ENCODE measurements at places on chromosomes 7 and 10.

DNA sequence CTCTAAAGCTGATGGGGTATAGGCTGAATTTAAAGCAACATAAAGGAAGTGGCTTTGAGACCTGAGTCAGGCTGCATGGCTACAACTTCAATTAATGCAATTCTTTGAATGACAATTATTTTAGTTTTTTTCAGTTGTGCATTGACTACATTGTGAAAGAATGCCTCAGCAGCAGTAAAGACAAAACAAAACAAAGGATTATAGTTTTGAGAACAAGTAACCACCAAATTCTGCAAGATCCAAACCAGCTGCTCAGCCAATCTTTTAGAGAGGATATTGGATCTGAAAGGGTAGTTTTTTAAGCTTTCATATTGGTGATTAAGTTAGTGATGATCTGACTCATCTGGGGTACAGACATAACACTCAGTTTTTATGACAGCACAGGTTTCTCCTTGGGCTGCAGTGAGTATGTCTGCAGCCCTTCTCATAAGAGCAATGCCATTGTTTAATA lies 40.6 kb upstream of the ABCA13 start:
- DNase-seq, result peak; percentile 78

DNA sequence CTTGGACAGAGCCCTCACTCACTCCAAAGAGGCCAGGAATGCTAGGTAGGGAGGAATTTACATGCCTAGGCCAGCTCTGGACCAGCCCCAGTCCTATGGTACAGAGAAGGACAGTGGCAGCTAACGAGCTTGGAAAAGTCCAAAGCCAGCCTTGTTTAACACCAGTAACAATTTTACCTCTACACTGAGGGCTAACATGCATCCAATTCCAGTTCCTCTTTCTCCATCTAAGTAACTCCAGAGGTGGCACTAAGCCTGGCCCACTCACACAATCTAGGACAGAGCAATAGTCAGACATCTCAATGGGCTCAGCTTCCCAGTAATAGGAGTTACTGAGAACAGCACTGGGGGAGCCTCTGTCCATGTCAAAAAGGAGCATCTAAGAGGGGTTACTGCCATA lies 5.7 kb upstream of the LCOR start:
- DNase-seq, result no peak

DNA sequence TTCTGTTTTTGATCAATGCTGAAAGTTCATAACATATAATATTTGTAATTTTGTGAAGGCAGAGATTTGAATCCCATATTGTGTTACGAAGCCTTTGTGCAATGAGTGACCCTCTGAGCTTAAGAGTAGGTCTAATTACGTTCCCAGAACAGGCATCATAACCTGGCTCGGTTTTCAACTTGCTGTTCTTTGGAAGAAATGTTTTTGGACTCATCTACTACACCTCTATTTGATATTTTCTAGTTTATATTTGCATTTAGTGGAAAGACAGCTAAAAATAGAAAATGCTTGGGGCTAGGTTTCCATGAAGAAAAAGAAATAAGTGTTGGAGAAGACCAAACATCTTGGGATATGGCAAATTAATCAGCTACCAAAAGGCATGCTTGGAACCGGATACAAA lies 234.8 kb downstream of the AGMO start:
- DNase-seq, result no peak

GRCh38 chr7:22460363-22460988 lies 39.5 kb downstream of the STEAP1B start:
- no peak for DNase-seq

DNA sequence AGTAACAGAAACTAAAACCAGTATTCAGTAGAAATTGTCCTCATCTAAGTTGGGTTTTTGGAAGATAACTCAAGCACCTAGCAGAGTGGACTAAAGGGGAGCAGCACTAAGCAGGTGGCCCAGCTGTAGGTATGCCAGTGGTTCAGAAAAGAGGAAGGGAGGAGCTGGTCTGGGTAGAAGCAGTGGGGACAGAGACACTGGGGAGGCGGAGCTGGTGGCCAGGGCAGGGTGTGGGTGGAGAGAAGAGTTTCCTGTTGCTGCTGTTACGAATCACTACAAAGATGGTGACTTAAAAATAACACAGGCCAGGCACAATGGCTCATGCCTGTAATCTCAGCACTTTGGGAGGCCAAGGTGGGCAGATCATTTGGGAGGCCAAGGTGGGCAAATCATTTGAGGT lies 136.2 kb downstream of the WDR11 start:
- DNase-seq, result no peak

DNA sequence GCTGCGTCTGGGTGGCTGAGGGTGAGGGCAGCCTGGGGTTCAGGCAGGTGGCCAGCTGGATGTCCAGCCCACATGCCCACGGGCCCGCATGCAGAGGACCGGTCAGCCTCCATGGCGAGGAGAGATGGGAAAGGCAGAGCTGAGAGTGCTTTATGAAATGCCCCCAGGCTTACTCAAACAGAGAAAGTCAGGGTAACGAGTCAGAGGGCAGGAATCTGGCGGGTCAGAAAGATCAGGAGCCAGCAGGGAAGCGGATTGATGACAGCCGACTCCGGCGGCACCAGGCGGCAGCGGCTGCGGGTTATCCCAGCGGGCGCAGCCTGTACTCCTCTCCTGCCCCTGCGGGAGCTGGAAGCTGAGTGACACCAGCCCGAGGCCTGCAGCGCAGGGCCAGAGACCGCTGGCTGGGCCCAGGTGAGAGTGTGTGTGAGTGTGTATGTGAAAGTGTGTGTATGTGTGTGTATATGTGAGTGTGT lies 13.4 kb downstream of the SLC13A4 start:
- no peak for DNase-seq

DNA sequence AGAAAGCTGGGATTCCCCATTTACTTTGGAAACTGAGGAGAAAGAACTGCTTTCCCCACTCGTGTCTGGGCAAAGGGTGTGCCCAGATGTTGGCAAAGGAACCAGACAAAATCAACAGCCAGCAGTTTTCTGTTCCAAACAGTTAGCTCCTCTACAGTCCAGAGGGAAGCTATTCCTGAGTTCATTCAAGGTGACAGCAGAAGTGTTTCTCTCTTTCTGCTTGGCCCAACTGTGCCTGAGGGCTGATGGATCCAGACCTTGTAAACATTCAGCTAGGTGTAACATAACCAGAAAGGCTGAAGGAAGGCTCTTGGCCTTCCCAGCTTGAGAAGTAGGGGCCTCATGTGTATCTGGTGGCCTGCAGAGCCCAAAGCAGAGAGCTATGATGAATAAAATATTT lies 7.0 kb upstream of the ALDH18A1 start:
- no peak for DNase-seq

- DNase-seq, result no peak
Measured at GRCh38 chr7:70229242-70229641, 631.0 kb downstream of the AUTS2 start.

DNA sequence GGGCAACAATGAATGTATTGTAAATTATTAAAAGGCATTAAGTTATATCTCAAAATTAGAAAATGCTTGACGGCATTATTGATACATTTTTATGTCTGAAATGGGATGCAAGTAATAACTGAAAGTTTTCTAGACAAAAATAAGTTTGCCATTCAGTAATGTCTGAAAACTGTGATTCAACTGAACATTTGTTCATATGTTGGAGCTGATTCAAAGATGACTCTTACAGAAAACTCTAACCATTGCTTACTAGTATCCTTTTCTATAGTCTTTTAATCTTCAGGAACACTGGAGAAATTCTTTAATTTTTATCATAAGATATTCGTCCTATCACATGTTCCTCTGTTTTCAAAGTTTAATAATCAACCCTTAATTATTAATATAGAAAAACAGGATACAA lies 71.1 kb upstream of the TFEC start:
- no peak for DNase-seq

DNA sequence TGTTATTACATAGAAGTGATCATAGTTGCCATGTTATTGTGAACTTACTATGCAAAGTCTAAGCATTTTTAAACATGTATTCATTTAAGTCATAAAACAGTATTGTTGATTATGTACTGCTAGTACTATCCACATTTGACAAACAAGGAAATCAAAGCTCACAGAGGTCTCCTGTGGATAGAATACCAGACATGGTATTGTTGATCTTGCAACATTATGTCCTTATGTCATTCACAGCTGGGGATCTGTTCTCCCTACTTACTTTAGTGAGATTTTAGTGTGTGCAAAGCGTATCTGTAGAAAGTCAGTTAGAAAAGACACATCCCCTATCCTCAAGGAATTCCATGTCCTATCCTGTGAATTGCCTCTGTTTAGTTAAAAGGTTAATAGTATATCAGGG lies 106.1 kb downstream of the SND1 start:
- DNase-seq, result no peak

DNA sequence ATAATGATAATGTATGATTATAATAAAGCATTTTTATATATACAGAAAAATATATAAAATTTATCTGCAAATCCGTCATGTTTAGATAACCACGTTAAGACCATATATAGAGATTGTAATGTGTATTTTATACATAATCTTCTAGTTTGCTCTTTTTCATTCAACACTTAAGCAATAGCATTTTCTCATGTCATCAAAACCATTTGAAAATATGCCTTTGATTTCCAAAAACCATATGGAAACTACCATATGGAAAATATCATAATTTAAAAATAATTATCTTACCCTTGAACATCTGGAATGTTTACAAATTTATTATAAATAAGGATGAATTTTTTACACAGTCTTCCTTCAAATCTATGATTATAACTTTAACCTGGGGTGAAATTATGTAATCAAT lies 250.4 kb upstream of the NPSR1 start:
- no peak for DNase-seq

DNA sequence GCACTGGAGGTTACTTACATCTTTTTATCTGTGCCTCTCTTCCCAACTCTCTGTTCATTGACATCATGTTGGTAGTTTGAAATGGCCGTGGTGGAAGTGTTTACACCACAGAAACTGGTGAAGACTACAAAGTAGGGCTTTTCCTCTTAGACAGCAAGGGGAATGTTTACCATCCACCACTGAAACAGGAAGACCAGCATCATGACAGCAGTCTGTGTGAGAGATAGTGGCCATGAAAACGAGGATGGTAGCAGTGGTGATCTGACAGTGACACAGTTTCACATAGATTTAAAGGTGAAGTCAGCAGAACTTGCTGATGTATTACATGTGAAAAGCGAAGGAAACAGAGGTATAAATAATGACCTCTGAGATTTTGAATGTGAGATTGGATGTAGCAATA lies 115.7 kb downstream of the CCDC71L start:
- DNase-seq, result peak; percentile 21

- no peak for DNase-seq
Measured at GRCh38 chr10:60093317-60093716, 187.0 kb upstream of the CCDC6 start.

DNA sequence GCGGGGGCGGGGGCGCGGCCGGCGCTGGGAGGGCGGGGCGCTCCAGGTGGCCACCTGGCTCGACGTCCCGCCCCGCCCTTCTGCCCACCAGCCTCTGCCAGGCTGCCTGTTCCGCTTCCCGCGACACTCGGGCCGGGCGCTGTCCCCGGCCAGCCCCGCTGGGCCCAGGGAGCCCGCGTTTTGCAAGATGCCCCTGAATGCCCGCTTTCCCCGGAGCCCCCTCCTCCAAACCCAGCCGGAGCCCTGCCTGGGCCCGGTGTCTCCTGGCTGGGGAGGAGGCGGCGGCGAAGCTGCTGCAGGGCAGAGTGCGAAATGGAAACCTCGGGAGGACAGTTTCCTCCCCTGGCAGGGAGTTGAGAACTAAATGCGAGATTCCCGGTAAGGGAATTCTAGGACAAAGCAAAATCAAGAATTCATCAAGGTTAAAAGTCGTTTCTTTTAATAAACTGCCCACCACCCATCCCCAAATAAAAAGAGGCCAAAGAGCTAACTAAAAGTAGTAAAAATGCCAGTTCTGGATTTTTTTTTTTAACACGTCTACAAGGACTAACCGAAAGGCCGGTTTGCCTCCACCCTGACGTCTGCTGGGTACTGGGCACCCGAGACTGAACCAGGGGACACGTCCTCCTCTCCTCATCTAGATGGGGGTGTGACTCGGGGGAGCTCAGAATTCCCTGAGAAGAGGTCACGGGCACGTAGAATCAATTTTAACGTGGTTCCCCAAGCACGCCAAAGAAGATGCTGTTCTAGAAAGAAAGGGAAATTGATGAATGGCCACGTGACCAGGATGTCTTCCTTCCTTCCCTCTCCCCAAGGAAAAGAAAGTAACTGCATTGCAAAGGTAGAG lies 200.4 kb upstream of the NFE2L3 start:
- no peak for DNase-seq

DNA sequence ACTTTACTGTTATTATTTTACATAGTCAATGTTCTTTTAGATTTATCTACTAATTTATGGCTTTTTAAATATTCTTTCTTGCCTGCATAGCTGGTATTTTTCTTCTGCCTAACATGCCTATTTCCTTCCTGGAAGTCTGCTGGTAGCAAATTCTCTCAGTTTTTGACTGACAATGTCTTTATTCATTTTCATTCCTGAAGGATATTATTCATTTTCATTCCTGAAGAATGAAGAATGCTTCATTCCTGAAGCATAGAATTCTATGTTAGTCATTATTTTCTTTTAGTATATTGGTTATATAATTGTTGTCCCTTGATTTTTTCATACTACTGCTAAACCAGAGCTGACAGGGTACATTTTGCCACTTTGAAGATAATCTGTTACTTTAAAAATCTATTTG lies 41.8 kb downstream of the TMEM168 start:
- no peak for DNase-seq

GRCh38 chr7:111763221-111763801 lies 201.0 kb upstream of the IMMP2L start:
- no peak for DNase-seq

- DNase-seq, result no peak
Measured at GRCh38 chr10:5631936-5632335, 34.5 kb downstream of the ASB13 start.

DNA sequence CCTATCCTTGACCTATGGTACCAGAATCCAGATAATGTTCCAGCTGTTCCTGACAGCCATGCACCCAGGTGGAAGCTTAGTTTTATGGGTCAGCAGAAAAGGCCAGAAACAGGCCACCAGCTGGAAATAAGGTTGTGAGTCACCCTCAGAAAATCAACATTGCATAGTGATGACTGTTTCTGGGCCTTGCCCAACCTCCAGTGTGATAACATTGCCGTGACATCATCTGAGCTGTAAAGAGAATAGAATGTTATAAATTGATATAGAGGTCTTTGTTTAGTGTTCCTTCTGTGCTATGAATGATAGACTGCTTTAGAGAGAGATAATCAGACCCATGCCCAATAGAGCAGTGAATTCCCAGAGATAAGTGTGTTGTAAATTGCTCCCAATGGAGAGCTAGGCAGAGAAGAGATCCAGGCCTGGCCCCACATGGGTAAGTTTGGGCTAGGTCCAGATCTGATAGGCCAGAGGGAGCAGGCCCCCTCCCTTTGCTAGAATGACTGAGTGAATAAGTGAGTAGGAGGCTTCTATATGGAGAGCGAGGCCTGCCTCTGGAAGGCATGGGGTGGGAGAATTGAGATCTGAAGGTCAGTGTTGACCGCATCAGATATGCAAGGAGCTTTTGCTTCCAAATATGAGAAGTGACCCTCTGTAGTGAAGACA lies 14.2 kb upstream of the HPS1 start:
- no peak for DNase-seq

GRCh38 chr7:140425718-140426117 lies 21.9 kb downstream of the RAB19 start:
- no peak for DNase-seq

- DNase-seq, result no peak
Measured at GRCh38 chr10:4102802-4103344, 317.9 kb upstream of the KLF6 start.

GRCh38 chr7:86925221-86925620 lies 134.2 kb downstream of the ELAPOR2 start:
- no peak for DNase-seq

All from activated CD4-positive, alpha-beta T cell treated with anti-CD3 and anti-CD28 coated beads, Interleukin-2, amount 50 U/mL, for 16 hours (primary cell).